CD4-positive, alpha-beta T cell treated with Interleukin-1 beta for 1 hour (primary cell): ENCODE measurements at places on chromosomes 2 and 18.

- no peak for DNase-seq
Observed at GRCh38 chr2:191479680-191480023, 198.3 kb upstream of the NABP1 start.

DNA sequence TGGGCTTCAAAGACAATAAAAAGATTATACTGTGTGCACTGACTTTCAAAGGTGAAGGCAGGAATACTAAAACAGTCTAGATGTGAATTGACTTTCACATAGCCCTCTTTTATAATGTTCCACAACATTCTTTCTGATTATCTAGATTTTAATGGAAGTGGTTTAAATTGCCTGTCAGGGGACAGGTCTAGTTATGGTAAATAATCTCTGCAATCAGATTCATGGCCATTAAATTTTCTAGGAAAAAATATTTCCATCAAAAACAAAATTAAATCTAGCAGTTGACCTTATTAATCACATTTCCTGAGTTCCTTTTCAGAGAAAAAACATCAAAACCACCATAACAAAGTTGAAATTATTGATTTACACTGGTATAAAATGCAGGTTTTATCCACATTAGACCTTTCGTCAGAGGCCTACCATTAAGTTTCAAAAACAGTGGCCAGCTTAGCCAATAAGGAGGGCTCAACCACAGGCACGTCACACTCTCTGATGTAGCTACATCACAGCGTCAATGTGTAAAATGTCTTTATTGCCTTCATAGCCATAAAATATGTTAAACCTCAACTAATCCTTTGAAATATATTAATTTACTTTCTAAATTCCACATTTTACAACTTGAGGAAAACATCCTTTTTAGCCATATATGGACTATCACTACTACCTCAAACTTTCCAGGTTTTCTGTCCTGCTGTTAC lies 79.4 kb downstream of the NOL10 start:
- DNase-seq: no peak

DNA sequence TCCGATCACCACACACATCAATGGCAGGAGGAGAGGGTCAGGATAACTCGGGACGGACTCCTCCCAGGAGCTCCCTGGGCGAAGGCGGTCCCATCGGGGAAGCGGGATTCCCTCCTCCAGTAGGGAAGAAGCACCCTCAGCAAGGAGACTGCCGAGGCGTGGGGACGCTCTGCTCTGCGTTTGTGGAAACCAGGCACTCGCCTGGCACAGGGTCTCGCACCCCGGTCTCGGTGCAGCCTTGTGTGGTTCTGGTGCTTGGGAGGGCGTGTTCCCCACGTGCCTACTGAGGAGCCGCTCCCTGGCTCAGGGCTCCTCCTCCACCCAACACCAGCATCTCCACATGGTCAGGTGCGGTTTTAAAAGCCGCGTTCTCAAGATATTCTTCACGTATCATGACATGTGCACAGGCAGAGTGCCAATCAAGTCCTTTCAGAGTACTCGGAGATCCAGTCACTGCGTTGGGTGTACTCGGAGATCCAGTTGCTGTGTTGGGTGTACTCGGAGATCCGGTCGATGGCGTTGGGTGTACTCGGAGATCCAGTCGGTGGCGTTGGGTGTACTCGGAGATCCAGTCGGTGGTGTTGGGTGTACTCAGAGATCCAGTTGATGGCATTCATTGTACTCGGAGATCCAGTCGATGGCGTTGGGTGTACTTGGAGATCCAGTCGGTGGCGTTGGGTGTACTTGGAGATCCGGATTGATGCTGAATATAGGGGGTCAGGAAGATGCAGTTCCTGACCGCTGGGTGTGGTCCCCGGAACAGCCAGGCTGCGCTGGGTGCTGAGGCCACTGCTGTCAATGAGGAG lies 117.5 kb downstream of the RTP5 start:
- DNase-seq: no peak

- no peak for DNase-seq
Observed at GRCh38 chr18:41244591-41245037, 710.4 kb upstream of the PIK3C3 start.

DNA sequence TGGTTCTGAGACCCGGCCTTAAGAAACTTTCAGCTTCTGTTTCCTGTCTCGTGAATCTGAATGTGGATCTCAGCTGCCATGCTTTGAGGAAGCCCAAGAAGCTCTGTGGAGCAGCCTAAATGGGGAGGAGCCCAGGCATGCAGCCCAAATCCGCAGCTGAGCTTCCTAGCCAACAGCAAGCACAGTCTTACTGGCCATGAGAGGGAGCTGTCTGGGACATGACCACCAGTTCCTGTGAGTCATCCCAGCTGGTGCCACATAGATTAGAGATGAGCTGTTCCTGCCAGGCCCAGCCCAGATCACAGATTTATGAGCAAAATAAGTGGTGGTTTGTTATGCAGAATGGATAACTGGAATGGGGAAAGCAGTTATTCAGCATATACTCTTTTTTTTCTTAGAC lies 224.4 kb upstream of the APCDD1 start:
- no peak for DNase-seq

DNA sequence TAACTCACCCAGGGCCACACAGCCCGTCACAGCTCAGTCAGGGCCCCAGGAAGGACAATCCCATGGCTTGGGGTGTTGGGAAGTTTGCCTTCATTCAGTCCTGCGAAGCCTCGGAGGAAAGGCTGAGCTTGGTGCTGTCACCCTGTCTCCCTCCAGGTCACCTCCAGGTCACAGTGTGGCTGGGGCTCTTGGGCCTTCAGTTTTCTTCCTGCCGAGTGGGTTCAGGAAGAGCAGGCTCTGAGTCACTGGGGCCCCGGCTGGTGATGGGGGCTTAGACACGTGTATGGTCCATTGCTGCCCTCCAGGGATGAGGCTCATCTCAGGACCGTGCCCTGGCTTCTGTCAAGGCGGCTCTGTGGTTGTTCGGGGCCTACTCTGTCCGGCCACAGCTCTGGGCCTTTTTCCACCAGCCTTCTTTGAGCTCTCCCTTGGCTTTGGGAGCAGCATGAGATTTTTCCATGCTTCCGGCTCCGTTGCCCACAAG lies 118.6 kb downstream of the INHBB start:
- DNase-seq: no peak

- DNase-seq: no peak
Observed at GRCh38 chr2:173828189-173829142, 136.7 kb downstream of the SP3 start.

- DNase-seq: no peak
Observed at GRCh38 chr2:158795195-158795924, at the start of gene DAPL1. TSS of gene DAPL1 (plus strand) at chr2:158795317. CDS start at chr2:158795373, 56 bp downstream.

DNA sequence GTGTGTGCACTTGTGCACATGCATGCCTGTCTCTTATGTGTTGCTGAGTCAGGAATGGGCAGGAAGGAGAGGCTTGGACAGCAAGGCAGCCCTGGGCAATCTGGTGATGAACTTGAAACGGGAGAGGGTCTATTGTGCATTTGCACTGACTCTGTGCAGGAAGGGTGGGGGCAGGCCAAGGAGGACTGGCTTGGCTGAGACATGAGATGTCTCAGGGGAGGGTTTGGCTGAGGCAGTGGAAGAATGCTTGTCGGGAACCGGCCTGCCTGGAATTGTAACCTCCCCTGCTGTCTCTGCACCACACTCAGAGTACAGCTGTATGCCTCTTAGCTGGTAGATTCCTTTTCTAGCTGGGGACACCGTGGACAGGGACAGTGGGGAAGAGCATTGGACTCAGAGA lies 176.1 kb upstream of the TNP1 start:
- DNase-seq: no peak

- DNase-seq: no peak
Observed at GRCh38 chr18:73981796-73982195, 165.8 kb downstream of the FBXO15 start.

- no peak for DNase-seq
Observed at GRCh38 chr18:13641551-13642439, 84.6 kb downstream of the FAM210A start.

DNA sequence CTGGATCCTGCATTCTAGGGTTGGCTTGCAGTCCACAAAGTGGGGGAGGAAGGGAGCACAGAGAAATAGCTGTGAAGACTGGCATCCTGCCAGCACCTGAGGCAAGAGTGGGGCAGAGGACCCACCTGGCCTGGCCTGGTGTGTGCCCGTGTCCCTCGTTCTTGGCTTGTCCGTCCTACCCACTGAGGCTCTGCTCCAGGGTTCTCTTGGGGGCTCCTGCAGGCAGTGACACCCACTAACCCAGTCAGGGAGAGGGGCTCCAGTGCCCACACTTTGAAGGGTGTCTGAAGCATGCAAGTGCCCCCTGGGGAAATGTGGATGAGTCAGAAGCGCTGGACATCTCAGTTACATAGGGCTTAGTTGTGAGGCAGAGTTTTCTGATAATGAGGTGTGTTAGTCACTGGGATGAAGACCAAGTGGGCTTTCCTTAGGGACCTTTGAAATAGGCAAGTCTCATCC lies 79.4 kb downstream of the SLC4A3 start:
- DNase-seq: no peak

GRCh38 chr2:168801961-168802858 lies at the start of gene NOSTRIN:
TSS of gene NOSTRIN (plus strand) at chr2:168802637. CDS start at chr2:168802647, 10 bp downstream.
- DNase-seq: no peak

DNA sequence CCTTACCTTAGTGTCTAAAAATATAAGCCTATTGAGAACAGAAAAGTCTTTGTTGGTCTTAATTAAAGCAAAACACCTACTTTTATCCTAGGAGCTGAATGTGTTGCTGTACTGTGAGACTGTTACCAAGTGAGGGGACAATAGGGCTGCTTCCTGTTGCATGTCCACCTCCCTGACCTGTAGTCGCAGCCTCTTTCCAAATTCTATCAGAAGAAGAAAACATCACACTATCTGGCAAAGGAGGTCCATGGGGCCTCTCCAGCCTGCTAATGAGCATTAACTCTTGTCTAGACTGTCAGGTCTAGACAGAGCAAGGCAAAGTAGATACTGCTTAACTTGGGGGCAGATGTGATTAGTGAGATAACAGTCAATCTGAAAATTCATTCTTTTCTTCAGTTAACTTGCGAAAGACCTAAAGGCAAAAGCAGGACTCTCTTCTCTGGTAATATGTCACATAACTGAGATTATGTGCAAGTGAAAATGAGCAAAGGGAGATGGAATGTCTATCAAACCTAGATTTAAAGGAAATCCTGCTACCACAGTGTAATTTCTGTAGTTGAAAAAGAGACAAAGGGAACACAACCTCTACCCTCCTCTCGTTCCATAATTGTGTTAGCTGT lies 66.9 kb downstream of the CDH20 start:
- DNase-seq: no peak

GRCh38 chr18:2312440-2312839 lies 258.9 kb downstream of the METTL4 start:
- DNase-seq: no peak

DNA sequence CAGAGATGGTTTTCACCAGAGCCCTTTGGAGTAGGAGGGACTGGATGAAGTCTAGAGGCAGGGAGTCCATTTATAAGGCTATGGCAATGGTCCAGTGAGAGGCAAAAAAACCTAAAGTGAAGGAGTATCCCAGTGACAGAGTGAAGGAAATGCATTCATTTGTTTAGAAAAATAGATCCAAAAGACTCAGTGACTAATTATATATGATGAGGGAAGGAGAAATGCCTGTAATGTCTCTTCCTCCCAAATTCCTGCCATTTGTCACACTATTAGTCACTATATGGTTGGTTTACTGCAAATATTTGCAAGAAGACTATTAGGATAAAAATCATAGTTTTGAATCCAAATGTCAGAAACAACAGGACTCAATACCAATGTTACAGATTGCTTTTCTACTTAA lies 104.2 kb downstream of the ZNF521 start:
- no peak for DNase-seq
